NCI-H446 (cell line): ENCODE measurements at places on chromosomes 6 and 20.

- DNase-seq = no peak
These were observed 259.7 kb downstream of the HDGFL1 start for GRCh38 chr6:22829070-22829469.

- peak; percentile 66 for DNase-seq
These were observed 43.1 kb downstream of the POPDC3 start for GRCh38 chr6:105136431-105137350.

GRCh38 chr6:73631849-73632248, 21.9 kb downstream of the SLC17A5 start:
- DNase-seq = no peak

- no peak for DNase-seq
These were observed 20.5 kb downstream of the PERP start for GRCh38 chr6:138086573-138087196.

DNA sequence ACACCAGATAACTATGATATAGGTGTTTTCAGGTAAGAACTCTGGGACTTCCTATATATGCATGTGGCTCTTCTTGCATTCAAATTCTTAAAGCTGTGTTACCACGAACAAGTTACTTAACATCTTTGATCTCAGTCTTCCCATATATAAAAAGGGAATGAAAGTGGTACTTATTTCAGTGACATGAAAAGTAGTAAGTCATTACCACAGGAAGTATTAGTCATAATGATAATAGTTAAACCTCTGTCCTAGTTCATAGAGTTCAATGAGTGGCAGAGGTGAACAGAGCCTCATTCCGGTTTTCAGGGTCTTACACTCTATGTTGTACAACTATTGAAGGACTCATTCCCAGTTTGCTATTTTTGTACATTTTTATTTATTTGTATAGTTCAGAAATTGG, 237.0 kb downstream of the NKAIN2 start:
- no peak for DNase-seq

GRCh38 chr6:100447081-100447899, 17.4 kb downstream of the SIM1 start:
- no peak for DNase-seq

DNA sequence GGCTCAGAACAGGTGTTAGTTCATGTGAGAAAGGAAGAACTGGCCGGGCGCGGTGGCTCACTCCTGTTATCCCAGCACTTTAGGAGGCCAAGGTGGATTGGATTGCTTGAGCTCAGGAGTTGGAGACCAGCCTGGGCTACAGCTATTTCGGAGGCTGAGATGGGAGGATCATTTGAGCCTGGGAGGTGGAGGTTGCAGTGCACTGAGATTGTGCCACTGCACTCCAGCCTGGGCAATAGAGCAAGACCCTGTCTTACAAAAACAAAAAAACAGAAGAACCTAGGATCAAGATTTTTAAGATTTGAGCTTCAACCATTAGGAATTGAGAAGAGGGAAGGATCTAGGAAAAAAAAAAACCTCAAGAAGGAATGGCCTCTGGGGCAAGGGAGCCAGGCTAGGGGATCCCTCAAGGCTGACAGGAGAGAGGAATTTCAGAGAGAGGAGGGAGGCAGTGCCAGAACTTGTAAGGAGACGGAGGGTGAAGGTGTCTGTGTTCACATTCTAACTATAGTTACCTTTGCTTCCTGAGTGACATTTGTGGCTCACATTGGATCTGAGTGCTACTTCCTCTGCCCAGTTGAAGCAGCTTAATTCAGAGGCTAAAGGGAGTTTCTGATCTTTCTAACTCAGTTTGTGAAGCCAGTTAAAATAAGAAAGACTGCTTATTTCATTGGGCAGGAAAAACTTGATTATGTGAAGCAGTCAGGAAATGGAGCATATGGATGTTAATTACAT, 26.1 kb downstream of the CHMP4B start:
- DNase-seq = no peak

DNA sequence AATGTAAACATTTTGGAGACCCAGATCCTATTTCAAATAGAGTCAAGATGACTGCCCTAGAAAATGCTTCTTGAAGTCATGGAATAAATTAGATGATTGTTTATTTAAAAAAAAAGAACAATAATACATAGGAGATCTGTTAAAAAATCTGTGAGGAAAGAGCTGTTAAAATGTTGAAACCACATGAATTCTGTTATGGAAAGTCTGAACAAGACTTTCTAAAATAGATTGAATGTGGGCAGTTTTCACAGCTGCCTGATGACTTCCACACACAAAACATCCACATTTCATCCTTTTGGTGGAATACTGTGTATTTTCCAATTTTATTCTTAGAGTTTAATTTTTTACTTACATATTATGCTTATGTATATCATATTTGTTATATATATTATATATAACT, 186.1 kb downstream of the LAMA2 start:
- DNase-seq = no peak

GRCh38 chr6:36355819-36356218, 19.1 kb upstream of the BNIP5 start:
- DNase-seq = no peak

- no peak for DNase-seq
These were observed 249.2 kb upstream of the RREB1 start for GRCh38 chr6:6858533-6858982.

DNA sequence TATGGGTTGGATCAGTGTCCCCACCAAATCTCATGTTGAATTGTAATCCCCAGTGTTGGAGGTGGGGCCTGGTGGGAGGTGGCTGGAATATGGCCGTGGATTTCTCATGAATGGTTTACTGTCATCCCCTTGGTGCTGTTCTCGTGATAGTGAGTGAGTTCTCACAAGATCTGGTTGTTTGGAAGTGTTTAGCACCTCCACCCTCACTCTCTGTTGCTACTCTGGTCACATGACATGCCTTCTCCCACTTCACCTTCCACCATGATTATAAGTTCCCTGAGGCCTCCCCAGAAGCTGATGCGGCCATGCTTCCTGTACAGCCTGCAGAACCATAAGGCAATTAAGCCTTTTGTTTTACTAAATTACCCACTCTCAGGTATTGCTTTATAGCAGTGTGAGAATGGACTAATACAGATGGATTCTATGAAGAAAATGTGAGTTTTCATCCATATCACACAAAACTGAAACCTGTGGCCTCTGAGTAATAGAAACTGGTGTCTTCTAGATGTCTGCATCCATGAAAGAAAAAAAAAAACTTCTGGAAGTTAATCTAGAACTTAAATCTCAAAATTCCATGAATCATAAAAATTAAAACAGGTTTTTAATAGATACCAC, 39.3 kb downstream of the MBOAT1 start:
- DNase-seq = no peak

DNA sequence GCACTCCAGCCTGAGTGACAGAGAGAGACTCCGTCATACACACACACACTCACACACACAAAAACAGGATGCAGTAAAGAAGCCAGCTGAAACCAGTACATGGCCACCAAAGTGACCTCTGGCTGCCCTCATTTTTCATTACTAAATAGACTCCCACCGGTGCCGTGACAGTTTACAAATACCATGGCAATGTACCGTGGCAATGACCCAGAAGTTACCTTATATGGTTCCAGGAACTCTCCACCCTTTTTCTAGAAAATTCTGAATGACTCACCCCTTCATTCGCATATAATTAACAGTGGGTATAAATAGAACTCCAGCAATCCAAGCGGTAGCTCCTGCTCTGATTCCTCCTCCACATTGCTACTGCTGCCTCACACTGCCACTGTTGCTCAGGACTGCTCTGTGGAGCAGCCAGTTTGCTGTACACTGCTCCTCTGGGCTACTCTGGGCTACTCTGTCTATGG, 57.7 kb downstream of the SNX5 start:
- DNase-seq = no peak

GRCh38 chr6:122143813-122144601, 255.4 kb upstream of the HSF2 start:
- DNase-seq = no peak

- DNase-seq = no peak
These were observed 1225.5 kb upstream of the GJE1 start for GRCh38 chr6:140907235-140907634.

DNA sequence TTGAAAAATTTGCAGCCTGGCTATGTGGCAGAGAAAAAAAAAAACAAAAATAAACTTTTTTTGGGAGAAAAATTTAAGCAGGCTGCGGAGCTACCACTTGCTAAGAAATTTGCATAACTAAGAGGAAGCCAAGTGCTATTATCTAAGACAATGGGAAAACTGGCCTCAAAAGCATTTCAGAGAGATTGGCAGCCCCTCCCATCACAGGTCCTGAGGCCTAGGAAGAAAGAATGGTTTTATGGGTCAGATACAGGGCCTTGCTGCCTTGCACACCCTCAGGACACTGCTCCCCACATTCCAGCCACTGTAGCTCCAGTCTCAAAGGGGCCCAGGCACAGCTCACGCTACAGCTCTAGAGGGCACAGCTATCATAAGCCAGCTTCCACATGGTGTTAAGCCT, 777.9 kb downstream of the TENT5A start:
- no peak for DNase-seq

DNA sequence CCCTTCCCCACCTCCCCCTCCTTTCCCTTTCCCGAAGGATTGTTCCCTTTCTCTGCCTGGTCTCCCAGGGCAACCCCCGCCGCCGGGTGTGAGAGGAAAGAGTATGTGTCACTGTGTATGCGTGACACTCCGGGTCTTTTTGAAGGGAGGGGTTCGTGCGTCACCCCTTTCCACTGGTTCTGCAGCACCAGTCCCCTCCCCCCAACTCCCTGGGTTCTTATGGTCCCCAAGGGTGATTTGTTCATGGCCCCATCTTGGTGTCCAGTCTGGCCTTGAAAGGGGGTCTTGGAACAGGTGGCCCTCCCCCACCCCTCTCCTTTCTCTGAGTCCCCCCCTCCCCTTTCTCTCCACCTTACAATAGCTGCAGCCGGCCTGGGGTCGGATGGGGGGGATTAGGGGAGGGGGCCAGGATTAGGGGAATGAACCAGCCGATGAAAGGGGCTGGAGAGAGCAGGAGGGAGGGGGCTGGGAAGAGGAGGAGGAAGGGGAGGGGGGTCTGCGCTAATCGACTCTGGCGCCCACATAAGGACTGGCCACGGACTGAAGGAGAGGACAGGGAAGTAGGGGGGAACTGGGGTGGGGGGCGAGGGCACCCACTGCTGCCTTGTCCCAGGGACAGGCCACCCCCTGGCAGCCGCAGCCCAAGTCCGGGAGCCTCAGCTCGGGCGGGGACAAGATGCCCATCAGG, 1.3 kb upstream of the RING1 start:
- no peak for DNase-seq

GRCh38 chr20:22962567-22963439, 72.3 kb upstream of the SSTR4 start:
- no peak for DNase-seq

DNA sequence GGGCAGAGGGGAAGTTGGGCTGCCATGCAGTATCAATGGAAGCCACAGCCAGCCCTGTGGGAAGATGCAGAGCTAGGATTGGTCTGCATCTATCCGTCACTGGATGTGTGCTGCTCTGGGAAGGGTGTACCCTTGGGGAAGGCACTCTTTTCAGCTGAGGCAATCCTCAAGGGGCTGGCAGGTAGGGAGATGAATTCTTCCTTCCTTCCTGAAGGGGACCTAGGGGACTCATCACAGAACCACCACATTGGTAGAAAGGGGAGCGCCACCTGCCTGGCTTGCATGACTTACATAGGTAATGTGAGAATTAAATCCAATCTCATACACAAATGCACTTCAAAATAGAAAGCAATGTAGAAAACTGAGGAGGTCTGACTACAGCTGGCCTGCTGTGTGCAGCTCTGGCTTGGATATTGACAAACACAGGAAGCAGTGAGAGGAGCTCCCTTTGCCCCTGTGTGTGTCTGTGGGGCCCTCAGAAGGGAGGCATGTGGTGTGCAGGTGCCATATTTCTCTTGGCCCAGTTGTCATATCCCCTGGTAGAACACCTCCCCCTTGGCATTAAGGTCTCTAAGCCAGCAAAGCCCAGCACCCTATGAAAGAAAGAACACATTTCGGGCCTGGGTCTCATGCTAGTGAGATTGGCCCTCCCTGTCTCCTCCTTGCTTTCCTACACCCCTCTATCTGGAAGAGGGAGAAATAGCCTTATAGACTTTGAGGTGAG, 260.3 kb upstream of the MOCS1 start:
- DNase-seq = no peak

DNA sequence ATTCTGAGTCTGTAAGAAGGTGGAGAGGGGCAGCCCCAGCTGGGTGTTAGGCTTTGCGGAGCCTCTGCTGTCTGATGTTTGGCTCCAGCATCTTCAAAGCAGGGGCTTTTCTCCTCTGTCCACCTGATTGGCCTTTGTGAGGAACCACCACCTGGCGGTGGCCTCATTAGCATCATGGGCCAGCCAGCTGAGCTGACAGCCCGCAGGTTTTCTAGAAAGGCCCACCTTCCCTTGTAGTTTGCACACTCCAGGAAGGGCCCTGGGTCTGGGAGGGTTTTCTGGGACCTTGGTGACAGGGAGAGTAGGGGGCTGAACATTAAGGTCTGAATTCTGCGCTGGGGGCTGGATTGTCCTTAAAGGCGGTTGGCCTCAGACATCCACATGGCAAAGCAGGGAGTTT, 11.6 kb downstream of the IGF2R start:
- DNase-seq = no peak

GRCh38 chr20:48335308-48336050, 492.3 kb downstream of the PREX1 start:
- peak; percentile 31 for DNase-seq

- DNase-seq = no peak
These were observed 1.5 kb downstream of the PPIL1 start for GRCh38 chr6:36873115-36873514.

- DNase-seq = no peak
These were observed 93.7 kb downstream of the MTHFD1L start for GRCh38 chr6:150959166-150959565.

DNA sequence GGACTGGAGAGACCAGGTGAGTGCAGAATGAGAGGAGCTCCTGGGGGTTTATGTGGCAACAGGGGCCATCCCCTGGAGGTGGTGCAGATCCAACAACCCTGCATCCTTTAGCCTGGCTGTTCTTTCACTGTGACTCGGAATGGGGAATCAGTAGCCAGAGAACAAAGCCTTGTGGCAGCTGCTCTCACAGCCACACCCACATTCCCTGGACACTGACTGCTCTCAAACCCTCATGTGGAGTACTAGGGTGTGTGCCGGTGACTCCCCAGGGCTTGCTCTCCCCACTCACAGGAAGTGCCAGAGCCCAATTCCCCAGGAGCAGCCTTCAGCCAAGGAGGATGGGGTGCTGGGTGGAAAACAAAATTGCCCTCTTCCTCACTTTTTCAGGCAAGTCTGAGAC, 30.2 kb upstream of the GGTLC1 start:
- DNase-seq = no peak

GRCh38 chr20:4342609-4343008, 327.3 kb upstream of the RNF24 start:
- no peak for DNase-seq

- no peak for DNase-seq
These were observed 7.4 kb downstream of the PDE7B start for GRCh38 chr6:135858931-135859330.
